ENCODE measurements at places on chromosomes 11 and 22.

DNA sequence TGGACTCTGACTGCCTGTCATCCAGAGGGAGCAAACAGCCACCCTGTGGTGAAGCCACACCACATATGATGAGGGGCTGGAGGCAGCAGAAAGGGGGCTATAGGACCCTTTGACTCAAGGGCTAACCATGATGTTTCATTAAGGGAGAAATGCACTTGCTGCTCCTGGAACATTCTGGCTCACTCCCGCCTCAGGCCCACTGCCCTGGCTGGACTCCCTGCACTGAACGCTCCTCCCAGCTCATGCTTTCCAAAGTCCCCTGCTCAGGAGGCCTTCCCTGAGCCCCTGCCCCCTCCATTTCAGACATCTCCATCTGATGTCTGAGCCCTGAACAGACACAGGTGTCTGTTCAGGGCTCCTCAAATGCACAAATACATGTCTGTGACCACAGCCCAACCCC lies 69.1 kb downstream of the CDKN1C start:
- no peak for DNase-seq

DNA sequence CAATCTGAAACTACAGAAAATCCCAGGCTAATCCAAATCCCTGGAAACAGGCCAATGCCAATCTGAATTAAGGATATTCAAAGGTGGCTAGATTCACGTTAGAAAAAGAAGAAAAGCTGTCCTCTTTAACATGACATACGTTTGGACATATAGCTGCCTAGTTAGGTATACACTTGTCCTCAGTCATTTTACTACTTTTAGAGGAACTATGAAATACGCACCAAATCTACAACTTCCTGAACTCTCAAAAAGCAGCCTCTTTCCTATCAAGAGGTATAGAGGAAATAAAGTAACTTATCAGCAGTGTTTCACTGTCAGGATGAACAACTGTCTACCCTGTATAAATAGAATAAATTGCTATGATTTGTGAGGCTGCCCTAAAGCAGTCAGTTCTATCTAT lies 24.0 kb downstream of the KMT5B start:
- no peak for DNase-seq

DNA sequence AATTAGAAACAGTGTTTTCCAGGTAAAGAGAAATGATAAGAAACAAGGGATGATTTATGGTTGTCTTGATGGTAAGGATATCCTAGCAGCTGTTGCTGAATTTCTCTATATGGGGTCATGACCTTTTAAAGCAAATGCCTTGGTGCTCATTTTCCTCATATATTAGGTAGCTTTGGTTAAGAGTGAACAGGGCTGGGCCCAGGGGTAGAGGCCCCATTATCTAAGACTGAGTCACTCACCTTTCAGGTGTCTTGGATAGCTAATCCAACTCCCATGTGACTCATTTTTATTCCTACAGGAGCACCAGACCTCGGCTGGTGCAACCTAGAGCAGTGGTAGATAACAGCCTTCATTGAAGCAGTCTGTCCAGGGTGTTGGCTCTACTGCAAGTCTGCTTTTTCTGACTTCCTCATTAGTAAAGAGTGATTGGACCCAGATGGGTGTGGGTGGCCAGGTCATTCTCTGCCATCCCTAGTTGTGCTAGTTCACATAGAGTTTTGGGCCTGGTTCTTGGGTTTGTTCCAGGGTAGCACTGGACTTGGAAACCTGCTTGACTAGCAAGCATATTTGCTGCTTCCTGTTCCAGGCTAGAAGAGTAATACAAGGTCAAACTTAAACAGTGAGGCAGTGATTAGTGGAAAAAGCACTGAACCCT lies 37.4 kb downstream of the CTNND1 start:
- no peak for DNase-seq

GRCh38 chr11:62552485-62553079 lies 6.0 kb upstream of the AHNAK start:
- no peak for DNase-seq

DNA sequence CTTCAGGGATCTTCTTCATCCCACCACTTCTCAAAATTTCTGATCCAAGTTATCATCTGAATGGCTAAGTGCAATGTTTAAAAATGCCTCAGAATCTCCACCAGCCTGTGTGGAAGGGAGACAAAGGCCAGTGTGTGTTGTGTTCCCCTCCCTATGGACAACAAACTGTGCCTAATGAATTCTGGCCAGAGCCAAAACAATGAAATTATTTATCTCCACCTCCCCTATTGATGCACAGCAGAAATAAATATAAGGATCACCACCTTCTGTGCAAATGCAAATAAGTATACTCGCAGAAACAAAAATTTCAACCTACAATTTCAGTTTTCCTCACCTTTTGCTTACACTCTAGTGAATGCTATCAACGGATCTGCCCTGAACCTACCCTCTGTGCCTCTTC lies 75.8 kb downstream of the GAB2 start:
- DNase-seq: no peak

DNA sequence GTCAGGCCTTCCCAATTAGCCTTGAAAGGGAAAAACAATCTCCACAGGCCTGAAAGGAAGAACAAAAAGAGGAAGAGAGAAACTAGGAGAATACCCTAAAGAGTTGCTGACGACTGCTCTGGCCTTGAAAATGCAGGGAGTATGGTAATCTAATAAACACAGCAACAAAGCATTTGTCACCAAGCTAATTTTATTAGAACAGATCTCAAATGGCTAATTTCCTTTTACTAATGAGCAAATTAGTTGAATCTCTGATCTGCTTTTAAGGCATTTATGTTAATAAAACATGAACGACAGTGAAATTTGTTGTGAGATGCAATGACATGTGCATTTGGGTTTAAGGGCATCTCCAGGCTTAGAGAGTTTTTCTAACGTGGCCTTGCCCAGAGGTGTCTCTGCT lies 212.2 kb downstream of the BUD13 start:
- DNase-seq: no peak

DNA sequence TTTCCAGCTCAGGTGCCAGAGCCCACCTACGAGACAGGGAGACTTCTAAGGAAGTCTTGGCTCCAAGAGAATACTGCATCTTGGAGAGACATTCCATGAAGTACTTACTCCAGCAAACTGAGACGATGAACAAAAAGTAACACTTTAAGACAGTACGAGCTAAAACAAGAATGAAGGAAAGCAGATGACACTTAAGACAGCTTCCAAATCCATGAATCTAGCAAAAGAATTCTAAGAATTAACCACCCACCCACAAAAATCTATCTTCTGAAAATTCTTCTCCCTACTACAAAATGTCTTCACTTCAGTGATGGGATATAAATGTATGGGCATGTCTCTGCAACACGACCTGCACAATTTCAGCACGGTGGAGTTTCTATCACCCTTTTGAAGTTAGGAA lies 132.9 kb downstream of the C11orf58 start:
- no peak for DNase-seq

- DNase-seq: no peak
Measured at GRCh38 chr11:47352556-47352955, at the start of gene MYBPC3. Gene MYBPC3, minus strand, starts transcription at chr11:47352702. Its CDS starts 55 bp downstream, at chr11:47352647.

DNA sequence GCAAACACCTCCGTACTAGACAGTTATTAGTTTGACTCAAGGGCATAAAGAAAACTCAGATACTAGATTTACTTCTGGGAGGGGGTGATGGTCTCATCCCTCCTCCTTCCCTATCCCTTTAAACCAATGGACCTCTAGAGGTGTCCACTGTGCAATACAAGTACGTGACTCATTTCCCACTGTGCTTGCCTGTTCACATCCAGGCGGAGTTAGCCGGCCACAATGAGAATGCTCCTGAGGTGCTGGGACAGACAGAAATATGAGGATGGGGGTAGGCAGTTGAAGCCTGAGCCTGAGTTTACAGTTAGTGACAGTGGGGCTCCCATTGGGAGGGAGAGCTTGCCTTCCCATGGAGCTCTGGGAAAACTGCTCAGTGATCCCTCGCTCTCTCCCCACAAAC lies 8.4 kb upstream of the PMM1 start:
- DNase-seq: no peak

DNA sequence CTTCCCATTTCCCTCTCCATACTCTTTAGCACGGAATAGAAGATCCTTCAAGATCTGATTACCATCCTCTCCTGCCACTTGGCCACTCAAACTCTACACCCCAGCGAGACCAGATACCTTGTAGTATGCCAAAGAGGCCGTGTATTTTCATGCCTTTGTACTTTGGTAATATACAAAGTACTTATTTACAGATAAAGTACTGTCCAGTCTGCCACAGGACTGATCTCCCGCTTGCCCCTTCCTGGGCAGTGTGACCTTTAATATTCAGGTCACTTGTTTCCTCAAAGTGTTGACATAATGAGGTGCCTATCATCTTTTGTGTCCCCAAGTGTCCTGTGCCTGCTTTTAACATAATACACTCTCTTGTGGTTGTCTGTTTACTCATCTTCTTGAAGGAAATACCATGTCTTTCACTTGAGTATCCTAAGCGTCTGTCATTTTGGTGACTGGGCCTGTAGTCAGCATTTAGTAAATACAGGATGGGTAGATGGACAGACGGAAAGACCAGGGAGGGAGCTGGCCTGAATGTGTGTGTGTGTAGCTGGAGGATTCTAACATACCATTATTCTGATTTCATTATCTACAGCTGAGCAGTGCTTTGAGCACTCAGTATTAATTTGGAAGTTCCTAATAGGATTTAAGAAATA lies 137.4 kb downstream of the NAV2 start:
- DNase-seq: no peak

DNA sequence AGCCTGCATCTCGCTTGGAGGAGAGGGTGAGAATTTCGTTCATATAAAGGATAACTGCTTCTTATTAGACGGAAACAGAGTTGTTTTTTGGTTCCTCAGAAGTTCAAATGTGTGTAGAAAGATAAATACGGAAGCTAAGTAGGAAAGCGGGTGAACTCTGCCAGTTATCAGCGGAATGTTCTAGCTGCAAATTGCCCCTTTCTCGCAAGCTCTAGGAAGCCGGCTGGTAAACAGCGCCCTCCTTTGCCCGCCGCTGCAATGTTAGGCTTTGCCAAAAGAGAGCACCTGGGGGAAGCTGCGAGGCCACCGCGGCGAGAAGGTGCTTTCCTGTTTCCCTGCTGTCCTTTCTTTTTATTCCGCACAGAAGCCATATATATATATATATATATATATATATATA lies 67.0 kb downstream of the IGLL5 start:
- DNase-seq: no peak

DNA sequence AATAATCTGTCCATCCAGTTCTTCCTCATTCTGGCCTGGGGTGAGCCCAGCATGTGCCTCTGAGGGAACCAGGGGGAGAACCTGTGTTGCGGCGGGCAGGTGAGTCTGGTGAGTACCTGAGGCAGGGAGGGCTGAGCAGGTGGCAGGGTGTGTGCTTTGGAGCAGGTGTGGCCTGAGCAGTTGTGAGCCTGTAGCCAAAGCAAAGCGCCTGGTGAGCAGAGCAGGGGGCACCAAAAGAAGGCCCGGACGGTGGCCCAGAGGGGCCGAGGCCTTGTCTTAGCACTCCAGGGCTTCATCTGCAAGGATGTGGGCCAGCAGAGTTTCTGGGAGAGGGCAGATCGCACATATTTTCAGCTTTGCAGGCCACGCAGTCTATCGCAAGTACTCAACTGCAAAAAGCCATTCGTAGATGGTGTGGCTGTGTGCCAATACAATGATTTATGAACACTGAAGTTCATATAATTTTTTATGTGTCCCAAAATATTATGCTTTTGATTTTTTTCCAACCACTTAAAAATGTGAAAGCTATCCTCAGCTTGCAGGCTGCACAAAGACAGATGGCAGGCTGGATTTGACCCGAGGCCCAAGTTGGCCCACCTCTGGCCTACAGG lies 8.7 kb downstream of the GLB1L2 start:
- no peak for DNase-seq

DNA sequence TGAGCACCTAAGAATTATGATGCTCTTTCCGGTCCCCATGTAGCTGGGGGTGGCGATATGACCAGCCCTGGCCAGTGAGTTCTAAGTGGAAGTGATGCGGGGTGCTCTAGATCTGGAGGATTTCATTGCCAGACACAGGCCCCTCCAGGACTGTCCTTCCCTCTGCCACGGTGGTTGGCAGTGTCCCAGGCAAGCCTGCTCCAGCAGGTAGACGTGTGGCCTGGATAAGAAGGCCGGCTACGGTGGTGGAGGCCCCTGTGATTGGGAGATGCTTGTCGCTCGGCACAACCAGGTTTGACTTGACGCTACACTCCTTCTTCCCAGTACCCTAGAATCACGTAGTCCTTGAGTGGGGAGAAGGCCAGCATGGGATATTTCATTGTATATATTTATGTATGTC lies 9.1 kb upstream of the ARHGAP8 start:
- no peak for DNase-seq

- DNase-seq: no peak
Measured at GRCh38 chr22:44599500-44600140, 101.6 kb upstream of the RTL6 start.

GRCh38 chr11:67635231-67635521 lies 4.4 kb downstream of the TBX10 start:
- DNase-seq: no peak

DNA sequence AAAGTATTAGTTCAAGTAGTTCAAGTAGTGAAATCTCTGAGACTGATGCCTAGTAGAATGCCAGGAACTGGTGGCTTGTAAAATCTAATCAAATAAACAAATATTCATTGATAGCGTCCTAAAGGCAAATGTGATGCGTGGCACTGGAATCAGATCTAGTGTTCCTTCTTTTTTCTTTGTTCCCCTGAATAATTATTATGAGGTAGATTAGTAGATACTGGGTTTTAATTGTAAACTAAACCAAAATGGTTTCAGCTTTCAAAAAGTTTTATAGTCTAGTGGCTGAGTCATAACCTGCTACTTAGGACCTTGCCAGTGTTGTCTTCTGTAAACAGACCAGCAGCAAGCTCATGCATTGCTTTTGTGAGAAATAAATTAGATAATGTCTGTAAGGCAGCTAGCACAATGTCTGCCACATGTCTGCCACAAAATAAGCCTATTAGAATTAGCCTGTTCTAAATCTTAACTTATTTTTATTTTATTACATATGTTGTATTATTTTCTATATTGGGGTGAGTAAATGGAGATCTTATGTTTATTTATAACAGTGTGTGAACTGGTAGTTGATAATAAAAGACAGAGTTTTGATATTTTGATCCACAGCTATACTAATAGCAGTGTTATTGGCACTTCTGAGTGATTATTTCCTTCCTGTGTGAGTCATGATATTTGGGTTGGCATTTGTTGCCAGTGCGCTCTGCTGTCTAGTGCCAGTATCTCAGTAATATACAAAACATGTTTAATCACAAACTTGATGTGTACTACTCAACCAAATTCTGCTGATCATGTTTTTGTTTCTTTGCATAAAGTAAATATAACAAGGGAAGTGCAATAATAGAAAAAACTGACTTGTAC lies 135.7 kb downstream of the TMEM135 start:
- no peak for DNase-seq

GRCh38 chr11:122923302-122923701 lies 40.7 kb downstream of the JHY start:
- no peak for DNase-seq

Measured in NCI-H526 treated with DMSO at 0.1 percent for 48 hours (cell line).